ENCODE measurements at places on chromosomes 2 and 18.

DNA sequence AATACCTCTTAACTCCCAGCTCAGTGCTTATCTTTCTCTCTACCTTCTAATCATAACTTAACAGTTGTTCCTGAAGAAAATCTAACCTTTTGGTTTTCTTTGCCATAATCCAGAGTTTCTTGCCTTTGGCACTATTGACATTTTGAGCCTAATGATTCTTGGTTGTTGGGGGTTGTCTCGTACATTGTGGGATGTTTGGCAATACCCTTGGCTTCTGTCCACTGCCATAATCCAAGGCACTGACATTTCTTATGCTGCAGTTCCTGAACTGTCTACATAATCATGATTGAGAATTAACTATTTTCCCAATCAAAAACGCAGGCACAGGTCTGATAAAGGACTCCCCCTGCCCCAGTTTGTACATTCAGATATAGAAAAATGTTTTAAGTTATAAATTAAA, 203.2 kb upstream of the MEX3C start:
- no peak for DNase-seq

- DNase-seq: no peak
Observed at GRCh38 chr2:154551649-154552048, 146.8 kb upstream of the KCNJ3 start.

GRCh38 chr18:68960355-68960754, 162.5 kb downstream of the CCDC102B start:
- DNase-seq: no peak

DNA sequence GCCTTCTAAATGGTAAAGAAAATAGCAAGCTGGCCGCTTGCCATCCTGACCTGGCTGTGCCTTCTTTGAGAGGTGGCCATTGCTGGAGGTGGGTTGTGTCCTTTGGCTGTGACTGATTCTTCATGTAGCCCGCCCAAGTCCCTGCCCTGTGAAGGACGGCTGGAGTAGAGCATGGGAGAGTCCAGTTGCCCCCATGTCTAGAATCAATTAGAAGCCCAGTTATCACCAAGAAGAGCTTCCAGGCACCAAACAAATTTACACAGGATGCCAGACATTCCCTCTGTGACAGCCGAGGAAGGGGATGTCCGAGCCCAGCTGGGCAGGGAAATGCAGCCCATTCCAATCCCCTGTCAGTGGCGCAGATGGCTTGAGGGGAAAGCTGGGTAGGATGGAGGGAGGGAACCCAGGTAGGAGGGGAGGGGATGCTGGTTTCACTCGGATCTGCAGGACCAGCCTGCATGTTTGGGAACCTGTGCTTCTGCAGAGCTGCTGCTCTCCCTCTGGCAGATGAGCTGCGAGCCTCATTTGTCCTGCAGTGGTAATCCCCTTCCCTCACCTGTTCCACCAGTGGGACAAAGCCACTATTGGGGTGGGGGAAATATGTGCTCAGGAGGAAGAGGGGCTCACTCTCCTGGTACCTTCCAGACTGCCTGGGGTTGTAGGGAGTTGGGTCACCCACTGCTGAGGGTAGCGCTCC, 25.7 kb upstream of the ASB18 start:
- no peak for DNase-seq

- no peak for DNase-seq
Observed at GRCh38 chr18:24727685-24728084, 267.2 kb downstream of the HRH4 start.

DNA sequence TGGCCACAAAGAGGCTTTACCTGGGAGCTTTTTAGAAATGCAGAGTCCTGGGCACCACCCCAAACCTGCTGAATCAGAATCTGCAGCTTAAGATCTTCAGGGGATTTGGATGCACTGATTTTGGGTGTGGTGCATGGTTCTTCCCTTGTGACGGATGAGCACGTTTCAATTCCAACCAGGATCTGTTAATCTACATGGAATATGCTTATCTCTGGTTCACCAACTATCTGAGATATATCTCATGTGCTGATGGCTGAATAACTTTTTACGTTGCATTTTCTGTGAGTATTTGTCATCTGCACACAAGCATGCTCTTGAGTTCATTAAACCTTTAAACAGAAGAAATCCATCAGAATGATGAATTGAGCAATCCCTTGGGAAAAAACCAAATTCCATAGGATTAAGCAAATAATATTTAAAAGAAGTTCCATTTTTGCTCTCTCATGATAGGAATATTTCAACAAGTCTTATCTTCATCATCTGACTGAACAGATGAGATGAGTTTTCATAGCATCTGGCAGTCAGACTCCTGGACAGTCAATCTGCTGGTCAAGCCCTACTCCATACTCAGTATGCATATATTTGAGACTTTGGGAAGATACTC, 120.6 kb downstream of the PLB1 start:
- no peak for DNase-seq

- DNase-seq: no peak
Observed at GRCh38 chr2:32802877-32803276, 143.9 kb upstream of the LTBP1 start.

DNA sequence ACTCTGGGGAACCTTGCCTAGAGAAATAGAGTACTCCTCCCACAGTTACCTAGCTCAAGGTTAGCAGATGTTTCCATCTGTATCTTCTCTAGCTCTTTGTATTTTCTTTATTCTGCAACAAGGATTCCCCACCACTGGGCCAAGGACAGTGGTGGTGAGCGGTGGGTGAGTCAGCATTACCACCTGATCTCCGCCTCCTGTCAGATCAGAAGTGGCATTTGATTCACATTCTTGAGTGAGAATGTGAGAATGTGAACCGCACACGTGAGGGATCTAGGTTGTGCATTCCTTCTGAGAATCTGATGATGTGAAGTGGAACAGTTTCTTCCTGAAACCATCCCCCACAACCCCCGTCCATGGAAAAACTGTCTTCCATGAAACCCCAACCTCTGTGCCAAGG, 9.0 kb downstream of the EPB41L3 start:
- no peak for DNase-seq

- DNase-seq: no peak
Observed at GRCh38 chr18:49597157-49597931, 35.5 kb downstream of the LIPG start.

DNA sequence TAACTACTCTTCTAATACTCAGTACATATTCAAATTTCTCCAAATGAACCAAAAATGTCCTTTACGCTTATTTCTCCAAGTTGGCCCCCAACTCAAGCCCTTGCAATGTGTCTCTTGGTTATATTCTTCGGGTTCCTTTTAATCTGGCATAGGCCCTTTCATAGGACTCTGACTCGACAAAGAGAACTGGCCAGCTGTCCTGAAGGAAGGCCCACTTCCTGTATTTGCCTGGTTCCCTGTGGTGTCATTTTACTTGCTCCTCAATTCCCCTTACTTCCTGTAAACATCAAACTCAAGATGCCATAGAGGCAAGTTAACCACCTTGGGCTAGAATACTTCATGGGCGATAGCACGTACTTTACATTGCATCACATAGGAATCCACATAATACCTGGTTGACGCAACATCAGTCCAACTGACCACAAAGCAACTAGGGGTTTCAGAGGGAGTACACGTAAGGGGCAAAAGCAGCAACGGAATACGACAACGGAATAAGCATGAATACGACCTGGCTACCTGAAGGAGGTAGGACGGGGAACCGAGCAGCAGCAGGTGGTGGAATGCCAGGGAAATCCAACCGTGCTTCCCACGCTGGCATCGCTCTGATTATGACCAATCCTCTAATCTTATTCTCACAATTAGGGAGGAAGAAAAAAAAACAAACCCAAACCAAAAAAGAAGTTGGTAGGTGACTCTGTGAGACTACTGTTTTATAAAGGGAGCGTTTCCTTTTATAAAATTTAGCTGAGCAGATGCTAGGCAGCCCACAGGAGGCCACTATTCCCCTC, 823 bp upstream of the GORASP2 start:
- DNase-seq: no peak

DNA sequence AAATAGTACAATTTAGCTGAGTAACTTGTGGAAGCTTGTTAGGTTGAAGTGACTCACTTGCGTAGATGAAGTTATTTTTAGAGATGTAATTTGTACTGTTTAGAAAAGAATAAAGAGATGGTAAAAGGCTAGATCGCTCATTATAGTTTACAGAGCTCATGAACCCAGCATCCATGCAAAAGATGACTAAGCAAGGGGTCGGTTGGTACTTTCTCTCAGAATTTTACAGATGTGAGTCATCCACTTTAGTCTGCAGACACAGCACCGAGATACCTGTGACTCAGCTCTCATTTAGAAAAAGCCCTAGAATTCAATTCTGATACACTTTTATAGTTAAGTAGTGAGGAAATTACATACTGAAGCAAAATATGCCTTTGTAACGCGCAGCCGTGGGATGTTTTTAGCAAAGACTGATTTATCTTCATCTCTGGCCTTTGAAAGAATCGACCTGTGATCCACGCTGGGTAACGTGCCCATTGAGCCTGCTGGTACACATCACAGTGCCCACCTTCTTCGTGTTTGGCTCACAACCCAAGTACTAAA, 116.5 kb upstream of the FOSL2 start:
- no peak for DNase-seq

- DNase-seq: no peak
Observed at GRCh38 chr18:8660316-8660715, 45.0 kb upstream of the MTCL1 start.

- DNase-seq: peak; percentile 49
Observed at GRCh38 chr18:3449512-3450011, 410 bp upstream of the TGIF1 start.

- no peak for DNase-seq
Observed at GRCh38 chr2:60515721-60516226, 37.7 kb downstream of the BCL11A start.

DNA sequence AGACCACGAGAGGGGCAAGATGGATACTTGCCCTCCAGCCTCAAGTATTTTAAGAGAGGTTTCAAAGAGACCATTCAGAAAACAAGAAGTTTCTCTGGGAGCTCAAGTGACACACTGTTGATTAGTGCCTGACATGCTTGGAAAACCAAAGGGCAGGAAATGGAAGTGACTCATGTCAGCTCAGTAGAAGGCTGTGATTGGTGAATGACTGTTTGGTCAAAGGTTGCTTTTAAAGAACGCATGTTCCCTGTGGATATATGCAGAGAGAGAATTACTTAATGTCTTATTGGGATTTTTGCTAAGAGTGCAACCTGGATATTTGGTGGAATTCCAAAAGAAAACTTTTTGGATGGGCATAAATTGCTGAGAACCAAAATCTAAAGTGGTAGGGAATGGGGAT, 549.9 kb downstream of the XIRP2 start:
- DNase-seq: no peak

DNA sequence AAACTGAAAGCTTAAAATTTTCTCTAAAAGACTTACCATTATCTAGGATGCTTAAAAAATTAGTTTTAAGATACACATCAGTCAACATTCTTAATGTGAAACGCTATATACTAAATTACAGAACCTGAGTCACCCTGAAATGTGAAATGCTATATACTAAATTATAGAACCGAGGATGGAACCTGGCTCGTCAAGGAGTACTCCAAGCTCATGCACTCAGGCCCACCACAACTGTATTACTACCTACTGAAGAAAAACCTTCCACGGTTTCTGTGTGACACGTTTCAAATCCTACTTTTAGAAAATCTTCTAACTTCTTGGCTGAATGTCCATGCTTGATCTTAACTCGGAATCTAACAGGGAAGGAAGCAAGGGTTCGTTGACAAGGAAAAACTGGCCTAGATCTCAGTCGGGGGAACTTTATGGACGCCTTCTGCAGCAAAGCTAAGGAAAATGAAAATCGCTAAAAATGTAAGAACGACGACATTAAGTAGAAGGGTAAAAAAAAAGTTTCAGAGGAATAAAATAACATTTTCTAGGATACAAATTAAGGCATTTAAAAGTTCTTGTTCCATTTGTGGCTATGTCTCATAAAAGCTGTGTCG, 1.4 kb downstream of the PRKD3 start:
- no peak for DNase-seq

GRCh38 chr18:52963481-52963880, 623.5 kb downstream of the DCC start:
- DNase-seq: no peak

DNA sequence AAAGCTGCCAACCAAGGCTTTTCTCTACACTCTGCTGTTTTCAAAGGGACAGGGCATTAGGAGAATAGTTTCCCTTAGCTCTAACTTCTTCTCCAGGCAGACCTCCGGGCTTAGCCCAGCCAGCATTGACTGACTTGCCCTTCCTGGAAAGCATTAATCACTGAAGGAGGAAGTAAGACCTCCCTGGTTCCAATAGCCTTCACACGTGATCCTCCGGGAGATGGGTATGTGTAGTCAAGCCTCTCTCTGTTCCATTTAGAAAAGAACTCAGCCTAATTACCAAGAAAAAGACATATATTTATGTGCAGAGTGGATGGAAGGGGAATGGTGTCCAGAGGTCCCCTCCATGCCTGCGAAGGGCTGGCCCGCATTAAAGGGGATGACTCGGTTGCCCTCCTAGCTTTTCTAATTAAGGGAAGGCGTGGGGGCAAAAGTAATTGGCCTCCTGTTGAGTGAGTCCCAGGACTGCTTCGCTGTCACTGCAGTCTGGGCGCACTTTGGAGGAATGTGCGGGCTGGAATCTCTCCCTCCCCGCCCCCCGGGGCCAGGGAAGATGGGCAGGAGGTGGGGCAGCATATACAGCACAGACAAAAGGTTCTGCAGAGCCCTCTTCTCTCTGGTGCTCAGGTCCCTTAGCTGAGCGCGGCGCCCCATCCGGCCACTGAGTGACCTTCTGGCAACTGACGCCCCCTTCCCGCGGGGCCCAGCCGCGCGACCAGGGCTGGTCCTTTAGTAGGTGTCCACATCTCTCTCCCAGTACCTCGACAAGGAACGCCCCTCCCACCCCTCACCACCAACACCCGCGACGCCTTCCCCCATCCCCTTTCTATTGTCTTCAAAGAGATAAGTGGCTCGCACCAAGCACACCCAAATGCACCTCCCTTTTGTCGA, 686.0 kb downstream of the NRXN1 start:
- no peak for DNase-seq

- no peak for DNase-seq
Observed at GRCh38 chr2:112896909-112897623, 13.9 kb upstream of the IL37 start.

- DNase-seq: no peak
Observed at GRCh38 chr2:155203178-155203577, 504.7 kb downstream of the KCNJ3 start.

DNA sequence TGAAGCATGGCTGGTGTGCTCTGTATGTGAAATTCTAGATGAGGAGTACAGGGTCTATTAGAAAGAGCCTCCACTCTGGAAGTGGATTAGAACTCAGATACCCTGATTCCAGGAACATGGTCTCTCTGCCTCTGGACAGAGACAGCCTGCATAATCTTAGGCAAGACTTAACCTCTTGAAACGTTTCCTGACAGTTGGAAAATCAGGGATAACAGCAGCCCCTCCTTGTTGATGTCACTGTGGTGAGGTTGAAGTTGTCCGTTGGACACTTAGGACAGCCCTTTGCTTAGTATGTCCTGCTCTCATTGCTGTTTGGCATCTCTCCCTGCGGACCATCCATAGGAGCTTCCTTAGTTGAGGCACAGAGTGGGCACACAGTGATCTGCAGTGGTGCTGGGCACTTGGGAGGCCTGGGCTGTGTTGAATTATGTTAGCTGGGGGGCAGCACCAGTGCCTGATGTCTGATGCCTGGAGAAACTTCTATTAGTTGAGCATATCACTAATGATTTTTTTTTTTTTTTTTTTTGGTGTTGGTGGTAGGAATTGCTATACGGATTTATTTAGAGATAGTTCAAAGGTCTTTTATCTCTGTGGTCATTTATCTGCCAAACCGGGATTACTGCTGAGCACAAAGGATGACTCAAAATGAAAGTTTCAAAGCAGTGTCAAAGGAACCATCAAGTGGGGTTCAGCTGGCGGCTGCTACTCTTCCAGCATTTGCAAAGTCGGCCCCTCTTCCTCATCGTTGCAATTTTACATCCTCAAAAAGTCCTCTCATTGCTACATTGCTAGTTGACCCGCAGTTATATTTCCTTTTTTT, 28.8 kb downstream of the SETBP1 start:
- DNase-seq: no peak

GRCh38 chr2:16716024-16716423, 50.4 kb upstream of the CYRIA start:
- DNase-seq: no peak

All from activated naive CD8-positive, alpha-beta T cell treated with anti-CD3 and anti-CD28 coated beads, Interleukin-2, amount 50 U/mL, for 16 hours (primary cell).